ENCODE measurements at places on chromosomes 4 and X.

DNA sequence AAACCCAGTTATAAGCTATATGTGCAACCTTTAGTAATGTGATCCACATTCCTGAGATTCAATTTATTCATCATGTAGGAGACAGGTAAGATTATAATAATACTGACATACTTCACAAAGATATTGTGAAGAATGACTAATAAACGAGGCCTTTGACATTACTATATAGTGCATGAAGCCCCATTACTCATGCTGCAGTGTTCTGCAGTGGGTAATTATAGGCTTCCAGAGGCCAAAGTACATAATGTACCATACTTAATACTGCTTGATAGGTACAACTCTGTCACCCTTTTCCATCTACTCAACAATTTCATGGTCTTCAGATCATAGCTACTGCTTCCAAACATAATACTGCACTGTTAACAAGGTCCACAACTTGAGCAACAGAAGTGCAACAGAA, 68.9 kb downstream of the COL25A1 start:
- no peak for DNase-seq

DNA sequence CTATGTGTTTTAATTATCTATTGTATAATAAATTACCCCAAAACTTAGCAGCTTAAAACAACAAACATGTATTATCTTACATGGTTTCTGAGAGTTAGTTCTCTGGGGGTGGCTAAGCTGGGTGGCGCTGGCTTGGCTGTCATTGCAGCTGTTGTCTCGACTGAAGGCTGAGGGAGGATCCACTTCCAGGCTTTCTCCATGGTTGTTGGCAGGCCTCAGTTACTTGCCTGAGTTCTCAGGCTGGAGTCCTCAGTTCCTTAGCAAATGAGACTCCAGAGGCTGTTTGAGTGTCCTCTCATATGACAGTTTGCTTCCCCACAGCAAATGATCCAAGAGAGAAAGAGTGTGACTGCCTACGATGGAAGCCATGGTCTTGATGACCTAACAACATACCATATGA, 23.5 kb upstream of the GALNT7 start:
- no peak for DNase-seq

GRCh38 chr4:177427192-177427591, 15.0 kb downstream of the AGA start:
- DNase-seq = no peak

GRCh38 chr4:17366496-17366895, 145.4 kb downstream of the QDPR start:
- no peak for DNase-seq

GRCh38 chr4:148397771-148398170, 44.4 kb downstream of the NR3C2 start:
- DNase-seq = no peak

DNA sequence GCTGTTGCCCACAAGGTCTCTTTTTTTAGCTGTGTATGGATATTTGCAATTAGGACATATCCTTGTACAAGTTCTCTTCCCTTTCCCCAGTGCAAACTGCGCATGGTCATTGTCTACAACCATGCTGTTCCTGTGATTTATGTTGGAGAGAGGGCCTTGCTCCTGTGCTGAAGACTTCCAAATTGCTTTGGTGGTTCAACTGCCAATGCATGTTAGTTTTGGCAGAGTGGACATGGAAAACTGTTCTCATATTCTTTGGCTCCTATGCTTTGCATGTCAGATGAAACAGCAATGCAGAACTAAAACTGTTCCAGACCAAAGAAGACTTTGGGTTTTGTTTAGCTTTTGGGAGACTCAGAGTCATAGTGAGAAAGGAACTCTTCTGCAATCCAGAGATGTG, 148.8 kb upstream of the EDNRA start:
- DNase-seq = no peak

DNA sequence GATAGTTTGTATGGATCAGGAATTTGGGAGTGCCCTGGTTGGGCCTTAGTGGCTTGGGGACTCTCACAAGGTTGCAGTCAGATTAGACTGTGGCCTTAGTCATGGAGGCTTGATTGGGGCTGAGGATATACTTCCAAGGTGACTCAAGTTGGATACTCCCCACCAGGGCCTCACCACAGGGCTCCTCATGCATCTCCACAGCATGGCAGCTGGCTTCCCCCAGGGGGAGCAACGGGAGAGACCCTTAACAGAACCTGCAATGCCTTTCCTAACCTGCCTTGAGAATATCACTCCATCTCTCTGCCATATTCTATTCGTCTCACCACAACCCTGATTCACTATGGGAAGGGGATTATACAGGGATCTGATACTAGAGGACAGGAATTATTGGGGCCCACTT, 161.9 kb downstream of the RELL1 start:
- no peak for DNase-seq

- DNase-seq = no peak
Observed at GRCh38 chrX:26026179-26026578, 112.0 kb upstream of the MAGEB18 start.

DNA sequence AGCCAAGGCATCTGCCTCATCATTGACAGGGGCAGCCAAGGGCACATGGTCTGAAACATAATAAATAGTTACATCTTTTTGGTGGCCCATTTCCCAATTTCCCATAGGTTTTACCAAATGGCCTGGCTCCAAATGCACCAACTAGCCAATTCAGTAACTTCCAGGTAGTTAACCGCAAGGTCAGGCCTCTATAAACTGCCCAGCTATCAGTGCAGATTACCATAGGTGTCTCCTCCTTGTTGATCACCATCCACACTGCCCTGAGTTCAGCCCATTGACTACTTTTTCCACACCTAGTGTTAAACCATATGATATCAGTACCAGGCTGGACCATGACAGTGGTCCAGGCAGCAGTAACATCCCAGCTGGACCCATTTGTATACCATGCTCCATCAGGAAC, 1145.1 kb upstream of the POU3F4 start:
- DNase-seq = no peak

- no peak for DNase-seq
Observed at GRCh38 chr4:137267024-137267423, 265.3 kb downstream of the PCDH18 start.

- DNase-seq = no peak
Observed at GRCh38 chrX:71236836-71237235, 13.8 kb downstream of the GJB1 start.

DNA sequence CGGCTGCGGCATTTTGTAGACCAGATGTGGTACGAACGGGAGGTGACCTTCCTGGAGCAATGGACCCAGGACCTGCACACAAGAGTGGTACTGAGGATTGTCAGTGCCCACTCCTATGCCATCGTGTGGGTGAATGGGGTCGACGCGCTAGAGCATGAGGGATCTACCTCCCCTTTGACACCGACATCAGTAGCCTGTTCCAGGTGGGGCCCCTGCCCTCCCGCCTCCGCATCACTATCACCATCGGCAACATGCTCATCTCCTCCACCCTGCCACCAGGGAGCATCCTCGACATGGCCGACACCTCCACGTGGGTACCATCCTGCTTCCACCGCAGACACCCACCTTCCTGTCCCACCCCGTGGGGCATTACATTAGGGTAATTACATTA, 46.2 kb downstream of the SMARCA5 start:
- peak; percentile 21 for DNase-seq

DNA sequence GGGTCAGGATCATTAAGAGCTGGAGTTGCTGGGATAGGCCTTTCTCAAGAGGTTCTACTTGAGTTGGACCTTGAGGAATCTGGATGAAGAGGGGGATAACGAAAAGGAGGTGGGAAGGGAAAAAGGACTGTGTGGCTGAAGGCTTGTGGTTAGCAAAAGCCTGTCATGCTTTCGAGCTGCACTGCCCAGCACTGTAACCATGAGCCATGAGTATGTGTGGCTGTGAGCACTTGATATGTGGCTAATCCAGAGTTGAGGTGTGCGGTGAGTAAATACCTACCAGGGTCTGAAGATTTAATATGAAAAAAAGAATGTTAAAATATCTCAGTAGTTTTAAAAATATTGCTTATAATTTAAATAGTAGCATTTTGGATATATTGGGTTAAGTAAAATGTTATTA, 11.4 kb downstream of the TMEM165 start:
- no peak for DNase-seq

- peak; percentile 52 for DNase-seq
Observed at GRCh38 chrX:68503836-68504636, 5.2 kb downstream of the YIPF6 start.

DNA sequence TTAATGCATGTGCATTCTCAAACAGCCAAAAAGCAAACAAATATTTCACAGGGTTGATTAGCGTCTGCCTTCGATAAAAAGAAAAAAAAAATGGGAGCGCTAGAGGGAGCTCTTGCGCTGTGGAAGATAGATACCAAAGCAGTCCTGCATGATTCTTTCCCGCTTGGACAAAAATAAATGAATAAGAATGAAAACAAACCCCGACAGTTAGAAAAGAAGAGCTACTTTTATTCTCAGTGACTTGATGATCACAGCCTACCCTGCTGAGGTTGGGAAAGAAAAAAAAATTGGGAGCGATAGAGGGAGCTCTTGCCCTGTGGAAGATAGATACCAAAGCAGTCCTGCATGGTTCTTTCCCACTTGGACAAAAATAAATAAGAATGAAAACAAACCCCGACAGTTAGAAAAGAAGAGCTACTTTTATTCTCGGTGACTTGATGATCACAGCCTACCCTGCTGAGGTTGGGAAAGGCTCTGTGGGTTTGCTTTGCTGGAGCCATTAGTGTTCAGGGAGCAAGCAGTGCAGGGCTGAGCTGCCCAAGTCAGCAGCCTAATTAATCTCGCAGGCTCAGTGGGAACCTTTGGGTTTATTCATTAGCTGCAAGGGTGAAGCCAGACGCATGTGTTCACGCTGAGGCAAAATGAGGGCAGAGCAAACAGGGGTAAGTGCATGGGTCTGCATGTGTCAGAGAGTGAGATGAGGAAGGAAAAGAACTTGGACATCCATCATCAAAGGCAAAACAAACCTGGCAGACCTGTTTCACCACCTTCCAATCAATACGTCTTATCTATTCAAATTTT, 249.3 kb upstream of the PRKX start:
- no peak for DNase-seq

DNA sequence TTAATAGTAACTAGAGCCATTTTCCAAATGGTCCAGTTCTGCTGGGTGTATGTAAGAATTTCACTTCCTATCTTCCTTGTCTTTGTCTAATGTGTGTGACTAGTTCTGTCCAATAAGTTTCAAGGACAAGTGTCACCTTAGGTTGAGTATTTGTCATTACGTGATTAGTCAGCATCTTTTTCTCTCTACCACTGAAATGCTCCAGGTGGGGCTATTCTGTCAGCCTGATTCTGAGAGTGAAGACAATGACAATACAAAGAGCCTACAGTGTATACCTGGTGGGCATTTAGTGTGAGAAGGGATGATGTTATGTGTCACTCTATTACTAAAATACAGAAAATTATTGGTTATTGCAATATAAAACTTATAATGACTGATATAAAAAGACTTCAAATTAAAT, 876.3 kb downstream of the C4orf33 start:
- no peak for DNase-seq

DNA sequence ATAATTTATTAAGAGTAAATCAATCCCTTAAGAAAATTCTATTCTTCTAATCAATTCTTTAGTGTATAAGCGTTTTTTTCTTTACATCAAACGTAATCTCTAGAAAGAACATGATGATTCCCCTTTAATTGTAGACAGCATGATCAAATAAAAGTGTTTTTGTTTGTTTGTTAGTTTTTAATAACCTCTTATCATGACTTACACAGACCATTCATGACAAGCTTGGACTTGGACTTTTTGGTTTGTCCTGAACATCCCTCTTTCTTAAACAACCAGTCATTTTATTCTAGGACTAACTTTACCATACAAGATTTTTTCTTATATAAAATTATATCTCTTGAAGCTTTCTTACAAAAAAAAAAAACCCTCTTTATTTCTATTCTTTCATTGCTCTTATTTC, 344.6 kb upstream of the SPOCK3 start:
- DNase-seq = no peak

DNA sequence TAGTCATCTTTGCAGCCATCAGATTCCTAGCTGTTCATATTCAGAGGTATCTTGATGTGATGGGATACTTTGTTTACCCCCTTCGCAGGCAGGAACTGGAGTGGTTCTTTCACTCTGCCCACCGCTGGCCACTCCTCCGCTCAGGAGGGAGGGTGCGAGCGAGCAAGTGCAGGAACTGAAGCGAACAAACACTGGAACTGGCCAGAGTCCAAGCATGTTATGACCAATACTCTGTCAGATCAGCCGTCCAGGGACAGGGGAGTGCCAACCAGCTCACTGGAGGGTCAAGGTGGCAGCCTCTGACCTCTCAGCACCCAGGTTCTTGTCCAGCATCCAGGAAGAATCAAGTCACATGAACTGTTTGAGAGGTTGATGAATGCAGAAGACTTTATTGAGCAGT, 18.0 kb upstream of the MANBA start:
- no peak for DNase-seq

DNA sequence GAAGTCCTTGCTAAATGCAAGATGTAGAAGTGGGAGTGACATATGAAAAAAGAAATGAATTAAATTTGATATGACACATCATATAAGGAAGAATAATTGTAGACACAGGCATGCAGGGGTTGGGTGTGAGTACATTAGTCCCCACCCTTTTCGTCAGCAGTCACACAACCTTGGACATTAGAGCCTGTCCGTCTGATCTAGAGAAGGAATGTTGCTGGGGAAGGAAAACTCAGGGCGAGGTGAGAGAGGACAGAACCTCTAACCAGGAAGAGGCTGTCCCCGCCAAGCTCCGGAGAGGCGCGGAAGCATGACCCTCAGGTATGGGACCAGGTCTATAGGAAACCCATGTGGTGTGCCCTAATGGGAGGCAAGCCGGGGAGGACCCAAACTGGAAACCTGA, 102.1 kb downstream of the RELL1 start:
- no peak for DNase-seq

DNA sequence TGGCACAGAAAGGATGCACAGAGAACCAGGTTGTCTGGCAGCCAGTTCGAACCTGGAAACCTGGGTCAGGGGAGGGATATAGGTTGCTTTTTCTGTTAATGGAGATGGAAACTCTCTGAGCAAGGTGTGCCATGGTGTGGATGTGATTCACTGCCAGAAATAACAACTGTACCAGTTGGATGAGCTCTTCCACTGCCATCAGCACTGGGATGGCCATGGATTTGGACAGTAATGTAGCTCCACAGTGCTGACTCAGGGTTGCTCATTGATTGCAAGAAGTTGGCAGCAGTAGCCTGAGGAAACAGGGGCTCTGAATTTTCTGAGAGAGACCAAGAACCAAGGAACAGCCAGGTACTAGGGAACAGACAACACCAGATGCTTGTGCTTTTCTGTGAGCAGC, 33.8 kb downstream of the PNMA5 start:
- no peak for DNase-seq

DNA sequence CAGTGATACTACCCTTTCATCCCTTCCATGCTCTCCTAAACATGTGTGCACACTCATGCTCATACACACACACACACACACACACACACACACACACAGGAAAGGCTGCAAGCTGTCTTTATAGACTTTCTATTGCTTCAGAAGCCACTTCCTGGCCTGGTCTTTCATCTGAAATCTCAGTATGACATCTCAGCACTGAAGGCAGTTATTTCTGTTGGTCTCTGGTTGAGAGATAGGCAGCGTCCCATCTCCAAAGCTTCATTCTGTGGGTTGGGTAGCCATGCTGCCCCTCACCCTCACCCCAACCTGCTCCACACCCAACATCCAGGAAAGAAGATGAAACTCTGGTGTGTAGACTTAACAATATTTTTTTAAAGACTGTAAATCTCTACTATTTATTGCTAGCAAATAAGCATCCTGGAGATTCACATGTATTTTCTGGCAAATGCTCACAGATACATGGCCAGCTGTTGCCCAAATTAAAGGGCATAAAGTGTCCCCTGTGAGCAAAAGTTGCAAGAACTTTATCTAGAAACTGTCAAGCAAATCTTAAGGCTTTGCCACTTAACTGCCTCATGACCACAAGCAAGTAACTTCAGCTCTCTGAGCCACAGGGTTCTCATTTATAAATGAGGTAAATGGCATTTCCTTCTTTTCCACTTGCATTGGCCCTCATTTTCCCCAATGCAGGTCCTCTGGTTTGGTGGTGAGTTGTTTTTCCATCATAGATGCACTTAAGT, 189.8 kb upstream of the AFF2 start:
- peak; percentile 18 for DNase-seq
